ENCODE measurements at places on chromosomes 11 and 22.

- DNase-seq = peak; percentile 68
Measured at GRCh38 chr22:20509344-20510047, 2.1 kb downstream of the MED15 start.

GRCh38 chr11:105142167-105142566, 2.6 kb upstream of the CARD18 start:
- DNase-seq = no peak

GRCh38 chr11:70751142-70751734, 352.9 kb downstream of the CTTN start:
- DNase-seq = no peak

DNA sequence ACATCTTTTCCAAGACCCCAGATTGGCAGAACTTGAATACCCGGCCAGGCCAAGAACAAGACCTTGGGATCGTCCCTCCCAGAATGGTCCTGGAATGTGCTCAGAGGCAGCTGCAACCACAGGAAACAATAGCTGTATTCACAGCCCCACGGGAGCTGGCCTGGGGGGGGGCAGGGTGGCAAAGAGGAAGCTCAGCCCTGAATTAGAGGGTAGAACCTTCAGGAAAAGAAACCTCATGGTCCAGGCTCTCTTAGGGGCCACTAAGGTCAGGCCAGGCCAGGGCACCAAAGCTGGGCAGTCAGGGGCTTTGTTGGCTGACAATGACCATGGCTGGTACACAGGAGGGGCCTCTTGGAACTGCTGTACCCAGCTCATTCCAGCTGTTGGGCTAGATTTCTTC, 17.3 kb downstream of the RPL27A start:
- peak; percentile 63 for DNase-seq

DNA sequence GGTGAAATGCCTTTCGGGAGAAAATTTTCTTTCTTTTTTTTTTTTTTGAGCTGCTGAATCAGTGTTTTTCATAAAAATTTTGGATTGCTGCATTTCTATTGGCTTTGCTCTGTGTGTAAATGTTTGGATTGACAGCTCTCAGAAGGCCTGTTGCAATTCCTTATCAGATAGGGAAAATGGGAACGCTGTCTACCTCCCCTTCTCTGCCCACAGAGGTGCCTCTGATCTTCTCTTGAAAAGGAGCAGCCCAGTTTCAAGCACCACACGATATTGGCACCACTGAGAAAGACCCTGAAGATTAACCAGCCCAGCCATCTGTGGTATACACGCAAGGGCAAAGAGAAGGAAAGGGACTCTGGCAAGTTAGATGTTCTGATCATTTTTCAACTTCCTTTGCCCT, 1272.2 kb downstream of the LRRC4C start:
- no peak for DNase-seq

- no peak for DNase-seq
Measured at GRCh38 chr11:43944761-43945311, 2.4 kb downstream of the C11orf96 start.

DNA sequence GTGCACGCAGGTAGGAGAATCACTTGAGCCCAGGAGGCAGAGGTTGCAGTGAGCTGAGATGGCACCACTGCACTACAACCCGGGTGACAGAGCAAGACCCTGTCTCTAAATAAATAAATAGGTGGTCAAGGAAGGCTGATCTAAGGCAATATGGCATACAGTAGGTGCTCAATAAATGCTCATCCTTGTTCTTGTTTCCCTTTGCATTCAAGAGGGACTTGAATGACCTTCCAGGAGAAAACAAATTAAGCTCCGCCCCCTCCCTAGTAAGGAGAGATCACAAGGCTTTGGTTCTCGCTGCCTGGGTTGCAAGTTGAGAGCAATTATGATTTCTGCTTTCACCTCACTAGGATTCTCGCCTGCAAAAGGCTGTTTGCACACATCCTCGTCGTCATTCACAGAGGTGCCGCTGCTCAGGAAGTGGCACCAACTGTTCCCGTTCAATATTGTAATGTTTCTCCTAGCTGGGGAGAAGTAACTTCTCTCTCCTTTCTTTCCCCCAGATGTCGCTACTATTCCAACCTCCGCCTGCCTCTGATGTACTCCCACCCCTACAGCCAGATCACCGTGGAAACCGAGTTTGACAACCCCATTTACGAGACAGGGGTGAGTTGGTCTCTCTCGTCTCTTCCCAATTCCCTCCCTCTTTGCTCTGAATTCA, 51.8 kb upstream of the ASPHD2 start:
- no peak for DNase-seq

DNA sequence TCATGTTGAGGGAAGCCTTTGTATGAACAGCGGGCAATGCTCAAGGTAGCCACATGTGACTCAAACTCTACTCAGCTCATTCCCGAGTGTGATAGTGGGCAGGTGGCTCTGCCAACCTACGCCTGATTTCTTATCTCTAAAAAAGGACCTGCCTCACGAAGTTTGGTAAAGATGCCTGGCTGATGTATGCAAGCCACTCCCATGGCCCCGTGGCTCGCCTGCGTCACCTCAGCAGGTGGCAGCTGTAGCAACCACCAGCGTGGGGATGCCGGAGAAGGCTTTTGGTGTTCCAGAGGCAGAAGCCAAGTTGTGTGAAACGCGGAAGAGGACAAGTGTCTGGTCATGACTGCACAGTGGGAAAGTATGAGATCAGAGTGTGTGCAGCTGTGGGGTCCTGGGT, 5.4 kb downstream of the FADS2 start:
- DNase-seq = no peak

DNA sequence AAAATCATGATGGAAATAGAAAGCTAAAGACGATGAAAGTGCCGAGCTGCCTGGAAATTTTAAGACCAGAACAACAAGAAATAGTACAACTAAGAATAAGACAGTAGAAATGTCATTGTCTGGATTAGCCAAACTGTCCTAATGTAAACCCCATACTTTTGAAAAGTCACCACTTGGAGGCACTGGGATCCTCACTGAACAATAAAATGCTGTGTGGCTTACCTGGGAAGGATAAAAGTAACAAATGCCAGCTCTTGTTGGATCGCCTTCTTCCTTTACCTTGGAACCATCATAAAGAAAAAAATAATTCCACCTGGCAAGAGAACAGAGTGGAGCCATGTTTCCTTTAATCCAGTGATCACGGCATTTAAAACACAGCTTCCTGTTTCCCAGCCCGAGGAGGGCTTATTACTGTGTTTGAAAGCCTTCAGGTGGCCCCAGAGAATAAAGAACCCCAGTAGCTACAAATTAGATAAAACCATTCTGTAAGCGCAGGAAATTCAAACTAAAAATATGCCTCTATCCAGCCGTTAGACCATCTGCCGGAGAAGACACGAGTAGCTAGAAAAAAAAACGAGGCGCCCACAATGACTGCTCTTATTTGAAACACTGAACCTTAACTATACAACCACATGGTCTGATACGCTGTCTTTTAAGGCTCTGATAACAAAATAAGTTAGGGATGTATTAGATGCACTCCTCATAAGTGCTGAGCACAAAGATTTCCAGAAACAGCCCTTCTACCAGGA, 4.4 kb downstream of the HPS4 start:
- DNase-seq = no peak

- DNase-seq = no peak
Measured at GRCh38 chr22:44248926-44249325, 63.8 kb downstream of the SHISAL1 start.

DNA sequence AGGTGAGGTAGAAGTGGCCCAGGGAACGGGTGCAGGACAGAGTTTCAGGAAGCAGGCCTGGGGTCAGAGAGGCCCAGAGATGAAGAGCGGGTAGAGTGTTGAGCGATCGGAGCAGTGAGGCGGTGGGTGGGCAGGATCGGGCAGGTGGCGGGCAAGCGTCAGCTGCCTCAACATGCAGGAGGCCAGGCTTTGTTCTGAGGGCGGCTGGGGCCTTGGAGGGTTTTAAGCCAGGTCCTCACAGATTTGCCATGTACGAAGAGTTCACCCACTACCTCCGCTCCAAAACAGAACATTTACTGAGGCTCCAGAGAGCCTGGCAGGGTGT, 29.4 kb downstream of the FLRT1 start:
- DNase-seq = no peak

DNA sequence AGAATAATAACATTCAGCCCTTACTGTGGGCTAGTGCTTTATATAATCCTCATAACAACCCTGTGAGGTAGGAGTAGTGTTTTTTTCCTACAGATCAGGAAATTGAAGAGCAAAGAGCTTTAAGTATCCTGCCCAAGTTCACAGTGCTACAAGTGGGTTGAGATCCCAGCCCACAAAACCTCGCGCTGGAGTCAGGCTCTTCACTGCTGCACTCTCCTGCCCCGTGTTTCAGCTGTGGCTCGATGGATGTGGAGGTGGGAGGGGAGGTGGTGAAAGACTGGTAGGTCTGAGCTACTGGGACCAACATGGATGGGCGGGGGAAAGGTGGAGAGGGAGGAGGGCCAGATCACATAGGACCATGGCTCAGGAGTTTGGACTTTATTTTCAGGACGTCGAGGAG, 6.1 kb downstream of the ZNF408 start:
- no peak for DNase-seq

DNA sequence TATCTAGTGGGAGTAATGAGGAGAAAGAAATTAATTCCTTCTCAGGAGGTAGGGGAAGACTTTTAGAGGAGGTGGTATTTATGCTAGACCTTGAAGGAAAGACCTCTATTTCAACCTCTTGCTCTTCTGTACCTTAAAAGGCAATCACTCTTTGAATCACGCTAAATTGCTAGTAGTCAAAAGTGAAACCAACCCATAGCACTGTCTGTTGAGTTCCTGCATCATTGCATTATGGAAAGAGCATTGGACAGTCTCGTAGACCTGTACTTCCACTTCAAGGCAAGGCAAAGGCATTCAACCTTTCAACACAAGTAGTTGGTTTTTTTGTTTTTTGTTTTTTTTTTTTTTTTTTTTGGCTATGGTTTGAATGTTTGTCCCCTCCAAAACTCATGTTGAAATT, 770.4 kb downstream of the ETS1 start:
- no peak for DNase-seq

DNA sequence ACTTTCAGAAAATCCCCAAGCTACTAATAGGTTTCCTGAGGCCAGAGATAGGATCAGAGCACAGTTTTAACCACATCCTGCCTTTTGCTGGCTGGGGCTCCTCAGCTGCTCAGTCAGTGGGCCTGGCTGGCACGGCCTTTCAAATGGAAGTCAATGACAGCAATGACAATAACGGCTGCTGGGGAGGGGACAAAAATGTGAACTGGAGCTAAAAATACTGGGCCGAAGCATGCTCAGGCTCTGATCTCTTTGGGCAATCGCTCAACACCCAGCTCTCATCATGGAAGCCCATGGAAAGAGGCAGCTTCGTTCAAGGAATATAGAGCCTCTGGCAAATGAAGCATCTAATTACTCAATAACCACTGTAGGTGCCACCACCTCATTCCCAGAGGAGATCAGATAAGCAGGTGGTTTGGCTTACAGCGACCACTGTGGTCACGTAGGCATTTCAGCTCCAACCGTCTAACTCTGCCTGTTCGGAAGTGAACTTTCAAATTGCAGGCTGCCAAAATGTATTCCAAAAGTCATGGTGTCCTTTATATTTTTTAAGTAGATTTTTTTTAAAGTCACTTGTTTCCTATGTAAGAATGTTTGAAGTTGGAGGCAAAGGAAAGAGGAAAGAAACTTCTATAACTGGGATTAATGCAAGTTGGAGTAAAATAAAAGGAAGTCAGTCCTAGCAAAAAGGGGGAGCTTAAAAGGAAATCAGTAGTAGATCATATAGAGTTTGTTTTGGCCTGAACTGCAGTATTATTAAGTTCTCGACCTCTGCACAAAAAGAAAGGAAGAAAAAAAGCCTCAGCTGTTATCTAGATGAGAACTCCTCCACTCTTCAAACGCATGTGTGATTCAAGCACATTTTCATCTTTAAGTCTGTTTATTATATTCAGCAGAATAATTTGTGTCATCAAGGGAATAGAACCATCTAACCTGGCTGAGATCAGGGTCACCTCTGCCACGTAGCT, 14.1 kb downstream of the WT1 start:
- no peak for DNase-seq

- no peak for DNase-seq
Measured at GRCh38 chr11:103325686-103326069, 216.5 kb downstream of the DYNC2H1 start.

- no peak for DNase-seq
Measured at GRCh38 chr22:33288078-33288477, 229.9 kb upstream of the SYN3 start.

GRCh38 chr22:38131399-38131798, 20.9 kb upstream of the BAIAP2L2 start:
- no peak for DNase-seq

GRCh38 chr11:70584498-70585235, 186.3 kb downstream of the CTTN start:
- no peak for DNase-seq

DNA sequence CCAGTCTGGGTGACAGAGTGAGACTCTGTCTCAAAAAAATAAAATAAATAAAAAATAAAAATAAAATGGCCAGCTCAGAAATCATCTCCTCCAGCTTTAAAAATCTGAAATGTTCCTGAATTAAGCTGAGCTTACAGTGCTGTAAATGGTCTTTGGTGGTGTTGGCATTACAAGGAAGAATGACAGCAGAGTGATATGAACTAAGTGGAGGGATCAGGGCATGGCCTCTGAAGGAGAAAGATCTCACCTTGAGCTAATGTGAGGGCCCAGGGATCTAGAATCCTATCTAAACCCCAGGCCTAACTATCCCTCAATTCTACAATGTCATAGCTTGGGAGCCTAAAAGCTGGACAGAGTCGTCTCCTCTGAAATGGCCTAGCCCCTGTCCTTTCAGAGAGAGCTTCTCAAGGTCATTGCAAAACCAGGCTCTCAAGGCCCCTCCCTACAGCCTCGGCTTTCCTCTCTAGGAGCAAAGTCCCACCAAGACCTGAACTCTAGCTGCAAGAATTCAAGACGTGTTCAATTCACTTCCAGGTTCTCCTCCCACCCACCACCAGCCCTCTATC, 345.4 kb downstream of the BUD13 start:
- no peak for DNase-seq

- DNase-seq = peak; percentile 62
Measured at GRCh38 chr11:130383344-130384211, 44.8 kb downstream of the ADAMTS8 start.

DNA sequence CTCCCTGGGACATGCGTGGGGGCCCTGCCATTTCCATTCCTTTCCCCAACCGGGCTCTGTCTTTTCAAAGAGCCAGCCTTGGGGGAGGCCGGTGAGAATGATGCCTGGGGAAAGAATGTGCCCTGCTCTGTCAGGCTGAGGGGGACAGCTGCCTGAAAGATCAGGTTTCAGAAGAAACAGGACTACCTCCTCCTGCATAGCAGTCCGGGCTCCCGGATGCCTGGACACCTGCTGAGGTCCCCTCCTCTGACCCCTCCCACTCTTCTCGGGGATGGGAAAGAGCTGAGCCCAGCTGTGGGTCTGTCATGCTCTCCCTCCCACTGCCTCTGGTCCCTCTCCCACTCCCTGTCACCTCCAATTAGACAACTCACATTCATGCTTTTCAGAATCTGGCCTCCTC, 41.8 kb upstream of the CDON start:
- DNase-seq = peak; percentile 58

- peak; percentile 93 for DNase-seq
Measured at GRCh38 chr22:46737976-46738646, at the start of gene CERK. Gene CERK, minus strand, starts transcription at chr22:46738252. Its CDS starts 104 bp downstream, at chr22:46738148.

GRCh38 chr11:76380159-76380976, 564 bp downstream of the THAP12 start:
- DNase-seq = peak; percentile 58

- DNase-seq = no peak
Measured at GRCh38 chr11:131855320-131855719, 484.9 kb downstream of the NTM start.

GRCh38 chr22:33240888-33241475, 182.8 kb upstream of the SYN3 start:
- no peak for DNase-seq

GRCh38 chr11:14029971-14030920, 67.7 kb downstream of the SPON1 start:
- peak; percentile 82 for DNase-seq
